Hepatocyte (in vitro differentiated cells): ENCODE measurements at places on chromosomes 11 and 22. TPM values are rescaled to one million over a fixed set of nuclear protein-coding genes. Genes with fewer than 3 reads are reported as not detected.

- H3K27me3 ChIP-seq, result no peaks in the 10 kb centered on the region
- H3K4me3 ChIP-seq, result peak overlapping the region; percentile 89
- no peak overlapping the region for H3K27ac ChIP-seq
- H3K4me1 ChIP-seq, result peaks cover 10% of the 10 kb centered on the region
Measured at GRCh38 chr11:32890843-32891656, 1.6 kb upstream of the QSER1 start.

Gene MAP6
- 2.2 and 3.8 TPM in 2 replicates for total RNA-seq

GRCh38 chr11:46402957-46403902 is 11.7 kb upstream of the CHRM4 start:
- no peaks in the 10 kb centered on the region for H3K36me3 ChIP-seq
- no peak for DNase-seq
- no peak overlapping the region for H3K27ac ChIP-seq
- H3K4me1 ChIP-seq, result no peaks in the 10 kb centered on the region

Gene CRYAB
- total RNA-seq, result 15.7 and 20.5 TPM in 2 replicates

GRCh38 chr22:46861468-46862367 is 99.3 kb downstream of the TBC1D22A start:
- H3K4me1 ChIP-seq, result peaks cover 16% of the 10 kb centered on the region
- H3K4me3 ChIP-seq, result no peak overlapping the region
- H3K36me3 ChIP-seq, result no peaks in the 10 kb centered on the region
- no peak overlapping the region for H3K27ac ChIP-seq

Gene KCNA4
- 1.1 and 1.6 TPM in 2 replicates for total RNA-seq

Gene CUL5
- total RNA-seq, result 27.6 and 31.3 TPM in 2 replicates

Gene OR6A2
- total RNA-seq, result 0.08 and 0.20 TPM in 2 replicates

DNA sequence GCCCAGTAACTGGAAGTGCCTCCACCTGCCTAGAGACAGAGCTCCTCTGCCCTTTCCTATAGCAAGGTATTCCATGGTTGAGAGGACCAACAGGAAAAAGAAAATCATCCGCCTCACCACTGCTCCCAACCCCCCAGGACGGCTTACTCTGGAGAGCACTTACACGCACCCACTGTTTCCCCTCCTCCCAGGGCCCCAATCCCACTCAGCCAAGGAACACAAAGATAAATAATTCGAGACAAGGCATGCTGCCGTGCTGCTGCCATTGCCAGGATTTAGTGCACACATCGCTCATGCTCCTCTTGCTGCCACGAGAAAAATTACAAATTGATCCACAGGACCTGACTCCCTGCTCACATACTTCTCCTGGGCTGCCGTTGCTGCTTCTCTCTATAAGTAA is 516.6 kb downstream of the BUD13 start:
- no peak overlapping the region for H3K27ac ChIP-seq
- H3K4me3 ChIP-seq, result no peak overlapping the region
- DNase-seq, result no peak
- peaks cover 10% of the 10 kb centered on the region for H3K27me3 ChIP-seq
- H3K4me1 ChIP-seq, result no peaks in the 10 kb centered on the region

DNA sequence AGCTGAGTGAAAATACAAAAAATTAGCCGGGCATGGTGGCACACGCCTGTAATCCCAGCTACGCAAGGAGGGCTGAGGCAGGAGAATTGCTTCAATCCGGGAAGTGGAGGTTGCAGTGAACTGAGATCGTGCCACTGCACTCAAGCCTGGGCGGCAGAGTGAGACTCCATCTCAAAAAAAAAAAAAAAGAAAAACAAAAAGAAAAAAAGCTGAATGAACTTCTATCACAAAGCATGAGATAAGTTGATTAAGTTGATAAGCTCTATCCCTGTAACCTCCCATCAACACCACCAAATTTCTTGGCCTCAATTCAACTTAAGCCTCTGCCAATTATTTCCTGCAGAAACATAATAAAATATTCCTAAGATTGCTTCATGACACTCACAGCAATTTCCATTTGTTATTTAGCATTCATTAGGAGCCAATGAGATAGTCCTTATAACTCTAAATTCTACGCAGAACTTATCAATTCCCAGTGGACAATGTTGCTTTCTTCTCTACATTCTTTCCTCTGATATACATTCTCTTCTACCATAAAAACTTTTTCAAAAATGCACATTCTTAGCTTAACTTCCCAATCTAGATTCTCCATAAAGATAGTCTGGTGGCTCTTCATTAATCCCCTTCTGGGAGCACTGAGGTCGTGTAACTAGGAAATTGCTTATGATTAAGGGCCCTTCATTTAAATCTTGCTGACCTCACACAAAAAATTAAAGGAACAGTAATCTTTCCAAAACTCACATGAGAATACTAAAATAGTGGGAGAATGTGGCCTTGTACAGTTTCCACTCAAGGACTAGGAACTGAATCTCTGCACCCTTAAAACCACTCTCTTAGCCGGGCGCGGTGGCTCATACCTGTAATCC is 2.9 kb downstream of the AMBRA1 start:
- no peak overlapping the region for H3K27ac ChIP-seq
- no peak overlapping the region for H3K4me3 ChIP-seq
- no peak for DNase-seq
- H3K27me3 ChIP-seq, result no peaks in the 10 kb centered on the region
- no peaks in the 10 kb centered on the region for H3K36me3 ChIP-seq
- peaks cover 17% of the 10 kb centered on the region for H3K4me1 ChIP-seq

DNA sequence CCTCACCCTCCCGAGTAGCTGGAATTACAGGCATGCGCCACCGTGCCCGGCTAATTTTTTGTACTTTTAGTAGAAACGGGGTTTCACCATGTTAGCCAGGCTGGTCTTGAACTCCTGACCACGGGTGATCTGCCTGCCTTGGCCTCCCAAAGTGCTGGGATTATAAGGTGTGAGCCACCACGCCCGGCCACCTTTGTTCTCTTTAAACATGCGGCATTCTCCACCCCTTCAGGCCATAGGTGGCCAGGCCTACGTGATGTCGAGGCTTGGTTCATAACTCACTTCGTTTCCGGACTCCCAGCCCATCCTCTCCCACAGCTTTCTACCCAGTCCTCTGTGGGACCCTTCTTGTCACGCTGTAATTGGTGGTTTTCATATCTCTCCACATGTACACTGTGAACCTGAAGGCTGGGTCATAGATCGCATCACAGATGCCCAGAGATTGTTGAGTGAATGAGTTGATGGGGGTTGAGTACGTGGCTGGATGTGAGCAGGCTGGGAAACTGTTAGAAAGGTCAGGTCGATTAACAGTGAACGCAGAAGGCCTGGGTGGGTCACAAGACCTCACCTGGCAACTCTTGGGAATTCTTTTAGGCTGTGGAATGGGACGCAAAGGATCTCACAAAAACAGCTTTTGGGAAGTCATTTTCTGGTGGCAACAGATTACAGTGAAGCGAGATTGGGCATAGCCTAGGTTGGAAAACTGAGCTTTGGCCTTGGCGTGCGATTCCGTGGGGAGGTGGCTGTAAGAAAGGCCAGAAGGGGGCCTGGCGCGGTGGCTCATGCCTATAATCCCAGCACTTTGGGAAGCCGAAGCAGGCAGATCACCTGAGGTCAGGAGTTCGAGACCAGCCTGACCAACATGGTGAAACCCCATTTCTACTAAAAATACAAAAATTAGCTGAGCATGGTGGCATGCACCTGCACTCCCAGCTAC is 44.5 kb downstream of the ST14 start:
- no peak for DNase-seq
- H3K4me1 ChIP-seq, result no peaks in the 10 kb centered on the region
- no peak overlapping the region for H3K27ac ChIP-seq
- H3K27me3 ChIP-seq, result no peaks in the 10 kb centered on the region

Gene MMP11
- total RNA-seq, result 27.9 and 36.2 TPM in 2 replicates

DNA sequence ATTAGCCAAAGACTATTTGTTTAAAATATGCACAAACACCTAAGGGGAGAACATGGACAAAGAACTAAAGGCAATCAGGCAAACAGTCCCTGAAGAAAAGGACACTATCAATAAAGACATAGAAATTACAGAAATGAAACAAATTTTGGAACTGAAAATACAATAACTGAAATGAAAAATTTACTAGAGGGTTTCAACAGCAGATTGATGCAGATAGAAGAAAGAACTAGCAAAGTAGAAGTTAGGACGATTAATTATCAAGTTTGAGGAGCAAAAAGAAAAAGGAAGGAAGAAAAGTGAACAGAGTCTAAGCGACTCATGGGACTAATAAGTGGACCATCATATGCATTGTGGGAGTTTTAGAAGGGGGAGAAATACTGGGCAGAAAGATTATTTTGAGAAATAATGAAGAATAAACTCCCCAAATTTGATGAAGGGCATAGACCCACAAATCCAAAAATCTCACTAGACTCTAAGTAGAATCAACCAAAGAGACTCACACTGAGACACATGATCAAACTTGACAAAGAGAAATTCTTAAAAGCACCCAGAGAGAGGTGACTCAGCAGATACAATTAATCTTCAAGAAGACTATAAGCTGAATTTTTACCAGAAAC is 62.9 kb downstream of the JAM3 start:
- DNase-seq, result no peak
- H3K4me3 ChIP-seq, result no peak overlapping the region
- no peak overlapping the region for H3K27ac ChIP-seq
- H3K4me1 ChIP-seq, result no peaks in the 10 kb centered on the region
- H3K36me3 ChIP-seq, result no peaks in the 10 kb centered on the region

- H3K27ac ChIP-seq, result no peak overlapping the region
- H3K36me3 ChIP-seq, result no peaks in the 10 kb centered on the region
- H3K4me1 ChIP-seq, result no peaks in the 10 kb centered on the region
- H3K4me3 ChIP-seq, result no peak overlapping the region
- no peak for DNase-seq
Measured at GRCh38 chr11:106101370-106101769, 23.9 kb downstream of the AASDHPPT start.

- no peaks in the 10 kb centered on the region for H3K4me1 ChIP-seq
- no peak overlapping the region for H3K4me3 ChIP-seq
- no peak overlapping the region for H3K27ac ChIP-seq
- no peaks in the 10 kb centered on the region for H3K27me3 ChIP-seq
- DNase-seq, result no peak
- no peaks in the 10 kb centered on the region for H3K36me3 ChIP-seq
Measured at GRCh38 chr11:70327717-70328116, 57.2 kb downstream of the PPFIA1 start.

Gene CCDC188
- not detected in 2 replicates for total RNA-seq

GRCh38 chr22:49763138-49763537 is 64.5 kb downstream of the BRD1 start:
- no peaks in the 10 kb centered on the region for H3K27me3 ChIP-seq
- no peak overlapping the region for H3K27ac ChIP-seq
- H3K4me1 ChIP-seq, result no peaks in the 10 kb centered on the region
- H3K4me3 ChIP-seq, result no peak overlapping the region
- DNase-seq, result no peak

GRCh38 chr11:130162733-130163132 is 3.2 kb downstream of the ST14 start:
- DNase-seq, result peak; percentile 77
- peaks cover 28% of the 10 kb centered on the region for H3K4me1 ChIP-seq
- peak overlapping the region; percentile 34 for H3K27ac ChIP-seq
- no peak overlapping the region for H3K4me3 ChIP-seq

Gene MMP1
- 24.6 and 30.2 TPM in 2 replicates for total RNA-seq

- no peak overlapping the region for H3K27ac ChIP-seq
- no peaks in the 10 kb centered on the region for H3K36me3 ChIP-seq
- no peak overlapping the region for H3K4me3 ChIP-seq
- H3K27me3 ChIP-seq, result no peaks in the 10 kb centered on the region
- no peak for DNase-seq
Measured at GRCh38 chr22:31287818-31288495, 4.3 kb downstream of the PIK3IP1 start.

DNA sequence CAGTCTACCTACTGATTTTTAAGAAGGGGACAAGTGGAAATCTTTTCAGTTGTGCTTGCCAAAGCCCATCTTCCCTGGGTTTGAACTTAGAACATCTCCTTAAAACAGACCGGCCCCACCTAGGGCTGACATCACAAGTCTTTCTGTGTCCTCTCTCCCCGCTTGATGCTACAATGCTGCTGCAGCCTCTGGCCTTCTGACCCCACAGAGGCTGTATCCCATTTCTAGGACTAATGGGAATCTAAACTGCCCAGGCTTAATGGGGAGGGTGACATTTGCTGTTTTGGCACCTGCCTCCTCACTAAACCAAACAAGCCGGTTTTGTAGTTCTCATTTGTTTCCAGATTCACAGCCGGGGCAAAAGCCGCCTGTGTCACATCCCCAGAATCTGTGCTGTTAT is 121.3 kb upstream of the CADM1 start:
- peaks cover 10% of the 10 kb centered on the region for H3K4me1 ChIP-seq
- no peaks in the 10 kb centered on the region for H3K27me3 ChIP-seq
- no peak overlapping the region for H3K4me3 ChIP-seq
- DNase-seq, result no peak

Gene SELENOO
- total RNA-seq, result 27.3 and 31.6 TPM in 2 replicates

- peaks cover 8% of the 10 kb centered on the region for H3K4me1 ChIP-seq
- DNase-seq, result no peak
- no peak overlapping the region for H3K27ac ChIP-seq
- H3K4me3 ChIP-seq, result no peak overlapping the region
- H3K27me3 ChIP-seq, result no peaks in the 10 kb centered on the region
- no peaks in the 10 kb centered on the region for H3K36me3 ChIP-seq
Measured at GRCh38 chr11:66859686-66860448, 3.0 kb downstream of the LRFN4 start.

Gene OR5B21
- not detected in 2 replicates for total RNA-seq

DNA sequence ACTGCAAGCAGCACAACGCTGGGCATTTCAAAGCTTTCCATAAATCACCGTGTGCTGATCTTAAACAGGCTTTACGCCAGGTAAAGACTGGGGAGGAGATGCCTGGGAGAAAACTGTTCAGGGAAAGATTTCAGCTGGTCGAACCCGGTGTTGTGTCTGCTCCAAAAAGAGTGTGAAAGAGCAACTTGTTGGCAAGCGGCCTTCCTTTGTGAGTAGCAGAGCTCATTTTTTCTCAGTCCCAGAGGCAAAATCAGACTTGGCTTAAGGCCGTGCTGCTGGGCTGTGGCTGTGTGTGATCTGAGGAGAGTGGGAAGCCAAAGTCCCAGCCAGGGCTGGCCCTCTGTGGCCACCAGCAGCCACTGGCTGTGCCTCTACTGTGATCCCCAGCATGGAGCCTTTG is 75.7 kb upstream of the E2F8 start:
- H3K4me1 ChIP-seq, result no peaks in the 10 kb centered on the region
- DNase-seq, result peak; percentile 14
- no peaks in the 10 kb centered on the region for H3K36me3 ChIP-seq
- no peak overlapping the region for H3K27ac ChIP-seq
- peaks cover 2% of the 10 kb centered on the region for H3K27me3 ChIP-seq

Gene BRMS1
- 34.5 and 39.7 TPM in 2 replicates for total RNA-seq

- no peak overlapping the region for H3K4me3 ChIP-seq
- H3K4me1 ChIP-seq, result no peaks in the 10 kb centered on the region
- no peaks in the 10 kb centered on the region for H3K36me3 ChIP-seq
- no peak overlapping the region for H3K27ac ChIP-seq
Measured at GRCh38 chr11:66651016-66651415, 12.5 kb downstream of the RBM4 start.

Gene ADM2
- 3.0 and 4.1 TPM in 2 replicates for total RNA-seq

Gene P4HA3
- 1.3 and 1.4 TPM in 2 replicates for total RNA-seq
